ENCODE measurements at places on chromosomes 2 and 18.

- DNase-seq: no peak
Observed at GRCh38 chr2:43220229-43220751, 6.1 kb downstream of the ZFP36L2 start.

GRCh38 chr2:134398300-134398699, 144.4 kb downstream of the MGAT5 start:
- no peak for DNase-seq

DNA sequence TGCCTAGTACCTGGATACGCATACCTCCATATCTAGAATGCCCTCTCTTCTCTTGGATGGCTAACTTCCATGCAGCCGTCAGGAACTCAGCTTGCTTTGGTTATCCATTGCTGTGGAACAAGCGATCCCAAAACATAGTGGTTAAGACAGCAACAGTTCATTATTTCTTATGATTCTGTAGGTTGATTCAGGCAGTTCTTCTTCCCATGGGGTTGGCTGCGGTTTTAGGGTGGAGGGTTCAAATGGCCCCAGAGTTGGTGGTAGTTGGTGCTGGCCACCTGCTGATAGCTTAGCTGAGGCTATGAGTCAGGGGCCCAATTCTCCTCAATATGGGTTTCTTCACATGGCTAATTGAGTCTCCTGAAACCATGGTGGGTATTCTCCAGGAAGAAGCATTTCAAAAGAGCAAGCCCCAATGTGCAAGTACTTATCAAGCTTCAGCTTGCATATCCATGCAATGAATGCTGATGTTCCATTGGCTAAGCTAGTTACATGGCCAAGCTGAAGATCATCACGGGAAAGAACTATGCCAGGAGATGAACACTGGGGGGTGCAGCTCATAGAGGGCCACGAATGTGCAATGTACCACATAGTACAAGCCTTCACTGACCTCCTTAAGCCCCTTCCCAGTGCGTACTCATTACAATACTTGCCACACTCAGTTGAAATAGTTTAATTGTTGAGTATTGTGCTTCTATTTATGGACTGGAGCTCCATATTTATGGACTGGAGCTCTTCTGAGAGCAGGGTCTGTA, 10.0 kb upstream of the RHOB start:
- no peak for DNase-seq

GRCh38 chr2:226030788-226031646, 631.5 kb downstream of the NYAP2 start:
- DNase-seq: peak; percentile 83

DNA sequence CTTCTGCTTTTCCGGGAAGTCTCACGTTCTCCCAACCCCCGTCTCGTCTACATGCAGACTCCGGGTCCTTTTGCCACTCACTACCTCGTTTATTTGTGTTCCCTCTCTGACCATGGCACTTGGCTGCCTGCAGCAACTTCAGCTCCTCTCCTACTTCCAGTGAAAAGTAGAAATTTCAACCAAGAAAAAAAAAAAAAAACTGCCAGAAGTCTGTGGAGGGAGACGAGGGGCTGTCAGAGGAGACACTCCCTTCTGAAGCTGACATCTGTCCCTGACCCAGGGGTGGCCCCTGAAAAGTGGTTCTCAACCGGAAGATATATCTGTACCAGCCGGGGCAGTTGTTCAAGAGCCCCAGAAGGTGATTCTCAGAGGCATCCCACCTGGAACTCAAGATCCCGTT, 742 bp upstream of the MYO5B start:
- DNase-seq: no peak

DNA sequence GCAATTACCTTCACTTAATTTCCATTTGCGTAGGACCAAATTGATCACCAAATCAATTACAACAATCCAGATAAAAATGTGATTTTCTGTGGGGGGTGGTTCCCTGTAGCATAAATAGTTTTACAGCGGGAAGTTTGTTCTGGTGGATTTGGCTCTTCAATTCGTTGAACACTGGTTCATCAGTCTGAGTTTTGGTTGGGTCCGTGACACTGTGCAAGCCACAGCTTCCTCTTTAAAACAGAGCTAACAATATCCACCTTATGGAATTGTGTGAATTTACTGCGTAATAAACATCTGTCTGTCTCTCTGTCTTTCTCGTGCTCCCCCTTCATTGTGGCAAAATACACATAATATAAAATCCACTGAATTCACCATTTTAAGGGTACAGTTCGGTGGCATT, 310.8 kb downstream of the TGIF1 start:
- no peak for DNase-seq

- no peak for DNase-seq
Observed at GRCh38 chr18:54529444-54529843, 61.6 kb upstream of the DYNAP start.

DNA sequence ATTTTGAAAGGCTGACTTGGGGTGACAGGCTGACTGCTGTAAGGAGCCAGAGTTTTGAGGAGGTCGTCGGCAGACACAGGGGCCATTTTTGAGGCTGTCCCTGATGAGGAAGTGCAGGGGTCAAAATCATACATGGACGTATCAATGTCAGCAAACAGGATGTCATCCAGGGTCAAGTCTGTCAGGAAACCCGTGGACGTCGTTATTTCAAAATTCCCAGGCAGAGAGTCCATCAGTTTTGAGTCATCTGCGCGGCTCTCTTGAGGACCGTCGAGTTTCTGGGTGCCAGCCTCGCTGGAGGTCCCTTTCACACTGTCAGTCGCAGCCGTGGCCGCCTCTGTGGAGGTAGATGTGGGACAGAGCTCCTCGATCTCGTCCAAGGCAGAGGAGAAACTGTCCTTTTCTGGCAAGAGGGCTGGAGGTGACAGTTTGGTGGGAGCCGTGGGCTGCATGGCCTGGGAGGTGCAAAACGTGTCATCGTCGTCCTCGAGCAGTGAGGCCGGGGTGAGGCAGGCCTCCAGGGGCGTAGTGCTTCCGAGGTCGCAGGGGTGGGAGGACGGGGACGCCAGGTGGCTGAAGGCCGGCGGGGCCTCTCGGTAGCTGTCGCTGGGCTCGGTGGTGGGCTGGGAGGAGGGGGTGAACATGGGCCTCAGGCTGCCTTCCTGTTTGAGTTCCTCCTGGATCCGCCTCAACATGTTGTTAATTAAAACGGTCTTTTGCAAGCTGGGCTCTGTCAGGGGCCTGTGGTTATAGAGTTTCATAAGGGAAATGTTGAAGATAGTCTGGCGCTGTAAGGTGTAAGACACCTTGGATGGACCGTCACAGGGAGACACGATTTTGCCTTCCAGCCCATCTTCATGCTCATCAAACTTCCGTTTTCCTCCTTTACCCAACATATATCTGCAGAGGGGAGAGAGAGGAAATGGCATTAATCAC, 17.5 kb downstream of the SERTAD2 start:
- no peak for DNase-seq

DNA sequence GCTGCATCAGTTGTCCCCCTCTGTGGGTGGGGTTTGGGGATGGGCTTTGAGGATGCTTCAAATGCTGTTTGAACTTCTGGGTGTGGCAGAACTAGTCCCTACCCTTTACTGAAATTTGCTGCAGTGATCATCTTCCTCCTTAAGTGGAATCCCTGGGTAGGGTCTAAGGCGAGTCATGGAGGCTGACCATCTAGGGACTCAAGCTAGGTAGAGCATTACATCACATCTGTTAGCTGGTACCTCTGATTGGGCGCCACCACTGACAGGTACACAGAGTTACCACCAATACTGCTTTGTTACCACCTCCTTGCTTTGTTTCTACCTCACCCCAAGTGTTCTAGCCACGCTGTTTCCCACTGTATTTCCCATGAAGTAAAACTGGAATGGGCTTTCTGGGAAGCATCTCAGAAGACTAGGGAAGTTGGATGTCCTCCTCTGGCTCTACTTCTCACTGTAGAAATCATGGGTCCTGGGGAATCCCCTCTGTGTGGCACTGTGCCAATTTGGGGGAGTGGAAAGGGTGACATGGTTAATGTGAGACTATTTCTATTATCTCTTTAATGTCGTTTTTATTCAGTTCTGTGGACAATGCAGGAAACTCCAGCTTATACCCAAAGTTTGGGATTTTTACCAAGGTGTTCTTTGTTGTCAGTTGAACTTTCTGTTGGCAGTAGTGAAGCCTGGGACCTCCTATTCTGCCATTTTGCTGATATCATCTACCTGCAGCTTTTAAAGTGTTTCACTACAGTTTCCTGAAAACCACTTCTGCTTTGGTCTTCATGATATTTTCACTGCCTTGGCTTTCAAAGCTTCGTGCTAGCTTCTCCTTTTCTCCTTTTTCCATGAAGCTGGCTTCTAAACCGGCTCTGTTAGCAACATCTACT, 14.5 kb upstream of the SULT1C4 start:
- no peak for DNase-seq

- peak; percentile 62 for DNase-seq
Observed at GRCh38 chr2:66440708-66441497, 6.0 kb downstream of the MEIS1 start.
